Hematopoietic multipotent progenitor cell treated with erythropoietin and hydrocortisone succinate and interleukin-3 and kit ligand, for 4 days (in vitro differentiated cells): ENCODE measurements at places on chromosomes 2 and 18.

DNA sequence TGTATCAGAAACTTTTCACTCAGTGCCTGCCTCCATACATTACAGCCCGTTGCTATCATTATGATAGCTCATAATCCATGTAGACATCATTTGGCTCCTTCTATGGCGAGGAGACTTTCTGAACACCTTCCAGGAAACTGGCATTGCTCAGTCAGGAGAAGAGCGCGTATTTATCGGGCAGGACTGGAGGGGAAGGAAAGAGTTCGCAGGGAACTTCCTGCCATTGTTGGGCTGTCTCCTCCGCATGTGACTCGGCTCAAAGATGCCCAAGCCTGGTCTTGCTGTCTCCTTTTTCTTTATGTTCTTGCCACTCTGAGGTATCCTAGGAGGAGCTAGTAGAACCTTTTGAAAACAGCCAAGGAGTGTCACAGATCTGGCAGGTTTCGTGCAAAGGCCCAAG lies 156.8 kb downstream of the CTIF start:
- DNase-seq, result no peak

DNA sequence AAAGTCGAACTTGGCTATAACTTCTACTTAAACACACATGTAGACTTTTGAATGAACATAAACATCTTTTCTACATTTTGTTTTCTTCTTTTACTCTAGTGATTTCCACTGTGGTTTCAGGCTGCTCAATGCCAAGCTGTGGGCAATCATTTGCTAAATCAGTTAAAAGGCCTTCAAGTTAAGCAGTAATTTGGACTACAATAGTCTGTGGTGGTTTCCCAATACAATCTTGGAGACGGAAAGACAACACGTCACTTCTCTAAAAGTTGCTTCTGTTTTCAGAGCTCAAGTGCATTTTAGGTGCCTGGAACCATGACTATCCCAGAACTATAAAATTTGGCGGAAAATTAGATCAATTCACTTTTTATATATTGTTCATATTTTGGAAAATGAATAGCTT lies 69.4 kb downstream of the TXNL1 start:
- peak; percentile 13 for DNase-seq

DNA sequence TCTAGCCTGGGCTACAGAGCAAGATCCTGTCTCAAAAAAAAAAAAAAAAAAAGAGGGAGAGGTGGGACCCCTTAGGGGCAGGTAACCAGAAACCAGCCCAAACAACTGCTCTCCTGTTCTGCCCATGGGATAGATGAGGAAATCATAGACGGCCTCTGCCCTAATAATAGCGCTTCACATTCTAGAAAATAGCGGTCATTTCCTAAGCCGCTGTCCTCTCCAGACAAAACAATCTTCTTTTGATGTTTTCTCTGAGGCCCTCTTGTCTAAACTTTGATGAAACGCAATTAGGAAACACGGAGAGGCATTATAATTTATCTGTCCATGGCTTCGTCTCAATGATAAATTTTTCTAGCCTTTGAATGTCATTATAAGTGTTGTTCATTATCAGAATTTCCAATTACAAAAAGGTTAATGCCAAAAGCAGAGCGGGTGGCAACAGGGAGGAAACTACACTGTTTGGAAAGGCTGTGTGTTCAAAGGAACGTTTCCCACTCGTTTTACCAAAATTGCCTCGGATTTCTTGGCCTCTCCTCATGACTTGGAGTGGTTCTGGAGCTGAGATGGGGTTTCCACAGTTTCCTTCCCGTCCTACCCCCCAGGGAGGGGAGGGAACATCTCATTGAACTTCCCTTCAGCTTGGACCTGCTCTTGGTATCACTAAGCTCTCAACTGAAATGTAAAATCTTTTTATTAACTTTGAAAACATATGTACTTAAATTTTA lies 151.6 kb upstream of the ZNF236 start:
- no peak for DNase-seq

DNA sequence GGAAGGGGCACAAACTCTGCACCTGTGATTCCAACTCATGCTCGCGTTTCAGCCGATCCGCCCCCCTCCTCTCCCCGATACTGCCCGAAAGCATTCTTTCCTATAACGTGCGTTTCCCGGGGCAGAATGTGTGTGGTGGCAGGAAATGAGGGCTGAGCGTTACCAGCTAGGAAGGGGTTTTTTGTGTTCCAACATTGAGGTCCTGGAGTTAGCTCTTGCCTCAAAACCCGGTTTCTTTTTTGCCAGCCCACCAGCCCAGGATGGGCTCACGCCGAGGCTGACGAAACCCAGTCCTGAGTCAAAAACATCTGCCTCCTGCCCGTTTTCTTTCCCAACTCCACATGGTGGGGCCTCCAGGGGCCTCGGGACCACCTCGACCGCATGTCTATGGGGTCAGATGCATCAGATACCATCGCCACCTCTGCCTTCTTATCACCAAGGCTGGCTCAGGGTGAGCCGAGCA lies 113.7 kb upstream of the COPS8 start:
- DNase-seq, result no peak
